ENCODE measurements at places on chromosomes 6 and 20.

GRCh38 chr20:12434672-12435071 lies 517.0 kb downstream of the BTBD3 start:
- no peak for DNase-seq

DNA sequence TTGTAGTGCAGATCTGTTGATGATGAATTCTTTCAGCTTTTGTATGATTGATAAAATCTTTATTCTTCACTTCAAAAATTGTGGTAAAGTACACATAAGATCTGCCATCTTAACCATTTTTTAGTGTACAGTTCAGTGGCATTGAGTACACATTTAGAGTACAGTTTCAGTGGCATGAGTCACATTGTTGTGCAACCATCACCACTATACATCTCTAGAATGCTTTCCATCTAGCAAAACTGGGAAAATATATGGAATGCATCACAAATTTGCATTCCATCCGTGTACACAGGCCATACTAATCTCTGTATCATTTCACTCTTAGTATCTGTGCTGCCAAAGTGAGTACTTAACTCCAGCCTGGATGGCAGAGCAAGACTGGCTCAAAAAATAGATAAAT lies 28.7 kb downstream of the SIRPD start:
- no peak for DNase-seq

- DNase-seq: peak; percentile 7
Observed at GRCh38 chr6:3457710-3458602, 1.1 kb upstream of the SLC22A23 start.

DNA sequence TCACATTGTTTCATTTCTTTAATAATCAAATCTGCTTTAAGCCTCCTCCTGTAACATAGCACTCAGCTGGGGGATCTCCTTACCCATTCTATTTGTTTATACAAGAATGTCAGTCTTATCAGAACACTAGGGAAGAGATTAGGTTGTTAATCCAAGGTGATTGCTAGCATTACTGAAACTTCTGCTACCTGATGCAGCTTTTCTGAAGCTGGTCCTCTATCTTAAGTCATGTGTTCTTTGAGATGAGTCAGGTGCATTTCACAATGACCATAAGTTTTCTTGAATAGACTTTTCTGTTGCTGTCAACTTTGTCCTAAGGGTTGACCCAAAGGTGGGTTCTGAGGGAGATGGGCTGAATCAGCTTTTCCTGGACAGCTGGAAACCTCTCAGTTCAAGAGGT lies 60.7 kb upstream of the SYNCRIP start:
- no peak for DNase-seq

DNA sequence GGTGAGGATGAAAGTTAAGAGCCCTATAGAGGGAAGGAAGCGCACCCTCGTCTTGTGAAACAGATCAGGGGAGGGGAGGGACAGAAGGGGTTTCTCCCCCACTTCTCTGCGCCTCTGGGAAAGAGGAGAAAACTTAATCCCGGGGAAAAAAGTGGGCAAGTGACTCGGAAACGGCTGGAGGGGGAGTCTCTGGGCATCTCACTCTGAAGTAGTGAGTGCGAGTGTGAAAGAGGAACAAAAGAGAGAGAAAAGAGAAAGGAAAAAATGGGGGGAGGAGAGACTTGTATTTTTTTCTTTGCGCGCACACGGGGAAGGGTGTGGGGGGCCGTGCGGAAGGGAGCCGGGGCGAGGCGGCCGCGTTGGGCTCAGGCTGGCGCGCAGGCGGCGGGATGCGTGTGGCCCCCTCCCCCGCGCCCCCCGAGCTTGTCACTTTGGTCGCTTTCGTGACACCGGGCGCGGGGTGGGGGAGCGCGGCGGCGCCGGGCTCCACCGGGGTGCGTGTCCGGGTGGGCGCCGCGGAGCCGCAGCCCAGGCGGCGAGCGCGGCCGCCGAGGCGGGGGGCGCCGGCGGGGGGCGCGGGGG lies 454 bp downstream of the L3MBTL3 start:
- no peak for DNase-seq

GRCh38 chr20:46751856-46752255 lies 42.4 kb downstream of the SLC2A10 start:
- DNase-seq: no peak

DNA sequence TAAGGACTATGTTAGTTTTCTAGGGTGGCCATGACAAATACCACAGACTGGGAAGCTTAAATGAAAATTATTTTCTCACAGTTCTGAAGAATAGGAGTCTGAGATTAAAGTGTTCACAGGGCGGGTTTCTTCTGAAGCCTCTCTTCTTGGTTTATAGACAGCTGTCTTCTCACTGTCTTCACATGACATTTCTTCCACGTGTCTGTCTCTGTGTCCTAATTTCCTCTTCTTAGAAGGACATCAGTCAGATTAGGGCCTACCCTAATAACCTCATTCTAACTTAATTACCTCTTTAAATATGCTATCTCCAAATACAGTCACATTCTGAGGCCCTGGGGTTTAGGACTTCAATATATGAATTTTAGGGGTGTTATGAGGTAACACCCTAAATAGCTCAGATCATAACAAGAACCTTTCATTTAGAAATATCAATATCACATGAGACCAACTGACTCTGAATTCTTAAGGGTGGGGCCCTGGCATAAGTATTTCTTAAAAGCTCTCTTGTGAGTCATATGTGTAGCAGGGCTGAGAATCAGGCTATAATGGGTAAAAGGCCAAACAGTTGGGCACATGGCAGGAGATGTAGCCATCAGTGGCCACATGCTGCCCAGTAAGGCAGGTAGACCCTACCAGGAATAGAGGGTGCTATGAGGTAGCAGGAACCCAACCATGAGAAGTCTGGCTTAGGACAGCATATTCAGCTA lies 62.0 kb upstream of the TENT5A start:
- DNase-seq: no peak

DNA sequence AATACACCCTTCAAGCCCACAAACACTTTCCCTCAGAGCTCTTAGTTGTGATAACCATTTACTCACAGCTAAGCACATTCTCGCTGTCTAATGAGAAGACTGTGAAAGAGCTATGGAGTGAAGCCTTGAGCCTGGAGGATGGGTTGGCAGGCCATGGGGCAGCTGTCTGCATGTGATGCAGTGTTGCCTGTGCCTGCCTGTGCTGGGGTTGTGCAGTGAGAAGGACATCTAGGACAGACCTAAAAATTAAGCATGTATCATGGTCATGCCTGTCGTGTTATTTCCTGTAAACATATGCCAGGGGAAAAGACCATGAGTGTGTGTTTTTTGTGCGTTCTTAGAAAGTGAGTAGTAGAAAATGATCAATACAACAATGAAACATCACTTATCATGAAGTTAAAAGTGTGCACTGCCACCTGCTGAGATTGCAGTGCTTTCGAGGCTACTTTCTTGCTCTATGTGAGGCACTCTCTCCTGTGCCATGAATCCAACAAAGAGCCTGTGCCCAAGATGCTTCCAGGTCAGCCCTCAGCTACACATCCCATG lies 8.1 kb upstream of the ZC3H12D start:
- no peak for DNase-seq

DNA sequence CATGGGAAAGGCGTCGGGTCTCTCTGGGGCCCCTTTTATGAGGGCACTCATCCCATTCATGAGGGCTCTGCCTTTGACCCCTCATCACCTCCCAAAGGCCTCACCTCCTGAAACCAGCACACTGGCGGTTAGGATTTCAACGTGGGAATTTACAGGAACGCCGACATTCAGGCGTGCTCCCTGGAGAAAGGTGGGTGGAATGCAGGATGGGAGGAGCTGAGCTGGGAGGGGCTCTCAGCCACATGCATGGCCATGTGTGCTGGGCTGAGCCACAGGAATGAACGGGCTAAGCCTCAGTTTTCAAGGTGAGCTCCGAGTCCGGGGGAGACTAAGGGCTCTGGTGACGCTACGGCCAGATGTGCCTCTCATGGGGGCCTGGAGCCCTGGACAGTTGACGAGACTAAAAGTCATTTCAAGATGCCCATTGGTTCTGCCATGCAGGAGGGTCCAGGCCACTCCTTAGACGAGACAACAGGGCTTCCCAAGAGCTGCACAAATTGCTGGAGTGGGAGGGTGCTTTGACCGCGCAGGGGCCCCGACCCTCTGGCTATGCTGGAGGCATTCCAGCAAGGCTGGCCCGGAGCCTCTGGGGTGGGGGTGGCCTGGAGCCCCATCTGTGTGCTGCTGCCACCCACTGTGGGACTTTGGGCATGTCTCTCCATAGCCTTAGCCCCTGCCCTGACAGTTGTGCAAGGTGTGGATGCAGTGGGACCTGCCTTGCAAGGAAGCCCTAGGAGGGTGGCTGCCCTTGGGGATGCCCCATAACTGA lies 3.8 kb upstream of the ARFGAP1 start:
- DNase-seq: no peak

DNA sequence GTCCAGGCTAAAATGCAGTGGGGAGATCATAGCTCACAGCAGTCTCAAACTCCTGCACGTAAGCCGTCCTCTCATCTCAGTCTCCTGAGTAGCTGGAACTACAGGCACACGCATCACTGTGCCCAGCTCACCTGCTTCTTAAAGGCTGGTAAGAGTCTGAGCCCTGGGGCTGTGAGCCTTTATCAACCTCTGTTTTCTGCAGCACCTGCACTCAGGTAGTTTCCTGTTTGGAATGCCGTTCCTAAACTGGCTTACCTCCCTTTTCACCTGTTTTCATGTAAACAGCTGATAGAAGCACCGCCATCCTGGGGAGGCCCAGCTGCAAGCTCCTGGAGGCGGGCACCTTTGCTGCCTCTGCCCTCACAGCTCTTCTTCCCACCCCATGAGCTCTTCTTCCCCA lies 45.4 kb downstream of the SLC24A3 start:
- no peak for DNase-seq

GRCh38 chr6:91487696-91488392 lies 901.0 kb upstream of the MAP3K7 start:
- no peak for DNase-seq

DNA sequence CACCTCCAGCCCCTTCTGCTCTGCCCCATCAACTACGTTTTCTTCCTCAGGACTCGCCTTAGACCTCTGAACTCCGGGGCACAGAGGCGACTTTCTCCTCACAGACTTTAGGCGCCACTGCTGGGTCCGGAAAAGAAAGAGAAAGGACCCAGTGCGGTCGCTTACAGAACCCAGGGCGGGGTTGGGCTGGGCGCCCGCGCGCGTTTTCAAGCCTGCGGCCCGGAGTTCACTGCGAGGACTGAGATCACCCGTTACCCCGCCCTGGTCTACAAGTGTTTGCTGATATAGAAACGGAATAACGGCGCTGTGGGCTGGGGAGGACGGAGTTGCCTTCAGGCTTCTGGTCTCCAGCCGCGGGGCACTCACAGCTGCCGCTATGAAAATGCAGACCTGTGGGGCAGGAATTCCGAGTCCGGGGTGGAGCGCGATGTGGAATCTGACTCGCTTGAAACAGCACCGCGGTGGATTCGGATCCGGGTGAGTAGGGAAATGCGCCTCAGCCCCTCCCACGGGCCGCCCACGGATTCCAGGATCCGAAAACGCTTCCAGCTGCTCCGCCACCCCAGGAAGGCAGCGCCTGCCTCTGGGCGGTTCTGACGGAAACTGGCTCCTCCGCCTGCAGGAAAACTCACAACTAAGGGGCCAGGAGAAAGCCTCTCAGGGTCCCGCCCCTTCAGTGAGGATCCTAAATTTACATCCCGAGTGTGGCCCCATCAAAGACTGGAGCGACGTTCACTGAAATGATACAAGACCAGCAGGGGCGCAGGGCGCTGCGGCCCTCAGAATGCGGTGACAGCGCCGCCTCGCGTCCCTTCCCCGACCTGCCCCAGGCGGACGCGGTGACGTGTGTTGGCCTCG lies 29.4 kb downstream of the HLA-F start:
- DNase-seq: peak; percentile 14

DNA sequence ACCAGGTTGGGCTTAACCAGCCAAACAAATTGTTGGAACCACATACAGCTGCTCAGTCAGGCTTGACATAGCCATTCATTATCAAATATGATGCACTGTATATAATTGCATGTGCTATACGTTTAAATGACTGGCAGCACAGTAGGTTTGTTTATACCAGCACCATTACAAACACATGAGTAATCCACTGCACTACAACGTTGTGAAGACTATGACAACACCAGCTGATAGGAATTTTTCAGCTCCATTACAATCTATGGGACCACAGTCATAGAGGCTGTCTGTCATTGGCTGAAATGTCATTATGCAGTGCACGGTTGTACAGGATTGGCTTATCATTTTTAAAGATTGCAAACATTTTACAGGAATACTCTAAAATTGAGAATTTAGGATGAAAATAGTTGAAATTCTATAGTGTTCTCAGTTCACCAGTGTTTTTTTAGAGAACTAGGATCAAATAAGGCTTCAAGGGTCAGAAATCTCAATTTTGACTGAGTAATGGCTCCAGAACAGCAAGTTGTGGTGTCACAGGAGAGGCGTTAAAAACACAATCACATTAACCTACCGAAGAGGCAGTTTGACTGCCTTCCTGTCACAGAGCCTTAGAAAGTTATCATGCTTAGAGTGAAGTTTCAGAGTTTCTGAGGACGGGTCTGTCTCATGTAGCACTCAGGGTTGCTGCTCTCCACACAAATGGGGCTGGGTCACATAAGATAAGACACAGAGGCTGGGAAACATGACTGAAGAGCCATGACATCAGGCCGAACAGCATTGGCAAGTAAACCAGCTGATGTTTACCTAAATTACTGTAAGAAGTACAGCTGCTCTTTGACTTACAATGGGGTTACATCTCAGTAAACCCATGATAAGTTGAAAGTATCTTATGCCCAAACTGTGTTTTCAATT lies 60.7 kb upstream of the SMLR1 start:
- no peak for DNase-seq

GRCh38 chr6:32529697-32530430 lies at the start of gene HLA-DRB5:
TSS of gene HLA-DRB5 (minus strand) at chr6:32530287. CDS start at chr6:32530224, 63 bp downstream.
- no peak for DNase-seq

DNA sequence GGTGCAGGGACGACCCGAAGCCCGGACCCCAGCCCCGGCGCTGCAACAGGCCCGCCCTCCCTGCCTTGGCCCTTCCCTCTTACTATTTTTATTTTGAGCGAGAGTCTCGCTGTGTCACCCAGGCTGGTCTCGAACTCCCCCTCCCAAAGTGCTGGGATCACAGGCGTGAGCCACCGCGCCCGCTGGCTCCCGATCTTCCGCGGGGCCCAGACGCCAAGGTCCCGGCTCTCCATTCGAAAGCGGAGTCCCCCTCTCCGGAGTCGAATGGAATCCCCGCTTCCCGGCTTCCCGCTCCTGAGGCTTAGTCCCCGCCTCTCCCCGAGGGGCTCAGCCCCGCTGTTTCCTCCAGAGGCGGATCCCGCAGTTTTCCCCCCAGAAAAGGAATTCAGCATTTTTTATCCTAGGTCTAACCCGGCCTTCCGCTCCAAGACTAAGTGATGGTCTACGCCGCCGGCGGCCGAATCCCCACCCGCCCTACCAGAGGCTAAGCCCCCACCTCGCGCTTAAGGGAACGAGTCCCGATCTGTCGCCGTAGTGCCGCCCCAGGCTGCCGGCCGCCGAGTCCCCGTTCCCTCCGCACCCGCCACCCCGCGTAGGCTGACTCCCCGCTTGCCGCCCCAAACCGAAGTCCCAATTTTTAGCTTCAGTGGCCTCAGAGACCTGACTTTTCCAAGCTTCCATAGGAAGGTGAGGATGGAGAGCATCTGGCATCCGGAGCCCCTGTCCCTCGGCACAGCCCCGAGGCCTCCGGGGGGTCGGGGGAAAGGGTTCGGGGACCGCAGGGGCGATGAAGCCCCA lies 11.5 kb upstream of the TMC2 start:
- peak; percentile 32 for DNase-seq
